ENCODE measurements at places on chromosomes 12 and 14. TPM values are rescaled to one million over a fixed set of nuclear protein-coding genes. Genes with fewer than 3 reads are reported as not detected.

Gene DHRS4L2
- 8.7 TPM for total RNA-seq

Gene KRT7
- total RNA-seq = not detected

Gene KRT83
- total RNA-seq = not detected

Gene ALKBH1
- 5.6 TPM for total RNA-seq

Gene CLEC4C
- total RNA-seq = not detected

Gene SCN8A
- total RNA-seq = 0.14 TPM

Gene B3GNT4
- not detected for total RNA-seq

Gene LRP1-AS
- not detected for total RNA-seq

Gene CORO1C
- total RNA-seq = 6.7 TPM

Gene SLC25A47
- not detected for total RNA-seq

Gene GPR68
- 2.8 TPM for total RNA-seq

Gene ENDOU
- total RNA-seq = not detected

- DNase-seq = no peak
Measured at GRCh38 chr14:35281341-35281740, 10.8 kb upstream of the PSMA6 start.

DNA sequence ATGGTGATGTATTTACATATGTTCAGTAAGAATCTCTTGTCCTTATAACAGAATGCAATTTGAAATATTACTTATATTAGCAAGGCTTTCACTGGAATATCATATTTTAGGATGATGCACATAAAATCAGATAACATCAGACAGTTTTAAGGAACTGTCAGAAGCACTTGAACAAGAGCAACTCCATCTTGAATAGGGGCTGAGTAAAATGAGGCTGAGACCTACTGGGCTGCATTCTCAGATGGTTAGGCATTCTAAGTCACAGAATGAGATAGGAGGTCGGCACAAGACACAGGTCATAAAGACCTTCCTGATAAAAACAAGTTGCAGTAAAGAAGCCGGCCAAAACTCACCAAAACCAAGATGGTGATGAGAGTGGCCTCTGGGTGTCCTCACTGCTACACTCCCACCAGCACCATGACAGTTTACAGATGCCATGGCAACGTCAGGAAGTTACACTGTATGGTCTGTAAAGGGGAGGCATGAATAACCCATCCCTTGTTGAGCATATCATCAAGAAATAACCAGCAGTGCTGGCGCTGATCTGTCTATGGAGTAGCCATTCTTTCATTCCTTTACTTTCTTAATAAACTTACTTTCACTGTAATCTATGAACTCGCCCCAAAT, 27.6 kb upstream of the ETV6 start:
- DNase-seq = peak; percentile 10

GRCh38 chr14:77275041-77275580, 4.1 kb upstream of the NGB start:
- no peak for DNase-seq

DNA sequence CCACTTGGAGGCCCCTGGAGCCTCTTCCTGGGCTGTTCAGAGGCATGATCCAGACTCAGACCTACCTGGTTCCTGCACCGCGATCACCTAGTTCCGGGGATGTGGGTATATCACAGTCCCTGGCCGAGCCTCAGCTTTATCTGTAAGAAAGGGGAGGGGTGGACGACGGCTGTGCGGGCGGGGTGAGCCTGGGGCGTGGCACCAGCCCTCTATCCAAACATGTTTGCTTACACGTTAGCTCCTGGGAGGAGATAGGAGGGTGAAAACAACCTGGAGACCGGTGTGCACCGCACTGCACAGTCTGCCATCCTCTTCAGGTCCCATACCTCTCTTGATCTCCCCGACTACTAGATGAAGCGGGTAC, 1.2 kb downstream of the ANKRD9 start:
- DNase-seq = no peak

DNA sequence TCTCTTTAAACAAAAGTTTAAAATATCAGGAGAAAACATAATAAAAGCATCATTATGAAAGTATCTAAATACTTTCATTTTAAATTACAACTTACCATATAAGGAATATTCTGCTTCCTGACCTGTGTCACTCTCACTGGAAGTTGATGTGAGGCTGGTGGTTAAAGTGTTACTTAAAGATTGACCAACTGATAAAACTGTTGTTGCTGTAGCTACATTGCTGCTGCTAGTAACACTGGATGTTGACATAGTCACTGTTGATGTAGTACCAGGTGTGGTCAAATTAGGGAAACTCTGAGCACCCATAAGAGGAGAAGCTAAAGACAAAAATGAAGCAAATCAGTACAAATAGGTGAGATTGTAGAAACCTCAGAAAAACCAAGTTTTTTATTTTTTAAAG, 79.9 kb downstream of the HECTD1 start:
- DNase-seq = no peak

- DNase-seq = no peak
Measured at GRCh38 chr12:40198601-40199000, 26.2 kb upstream of the LRRK2 start.

DNA sequence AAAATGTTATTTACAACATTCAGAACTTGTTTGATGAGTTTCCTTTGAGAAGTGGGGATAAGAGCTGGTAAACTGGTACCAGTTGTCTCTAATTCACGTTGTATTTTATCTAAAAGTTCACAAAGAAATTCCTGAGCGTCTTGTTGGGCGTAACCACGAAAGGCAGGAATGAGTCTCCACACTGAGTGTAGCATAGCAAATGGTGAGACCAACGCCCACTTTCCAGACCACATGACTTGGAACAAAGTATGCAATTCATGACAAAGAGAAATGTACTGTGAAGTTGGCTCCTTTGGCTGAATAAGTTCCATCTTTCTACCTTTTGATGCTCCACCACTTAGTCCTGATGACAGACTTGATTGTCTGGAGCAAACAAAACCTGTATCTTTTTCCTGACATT, 18.4 kb downstream of the USP44 start:
- no peak for DNase-seq

GRCh38 chr14:54387328-54387727, 9.5 kb upstream of the CDKN3 start:
- no peak for DNase-seq

- DNase-seq = no peak
Measured at GRCh38 chr14:64645220-64645892, 58.9 kb upstream of the PLEKHG3 start.

DNA sequence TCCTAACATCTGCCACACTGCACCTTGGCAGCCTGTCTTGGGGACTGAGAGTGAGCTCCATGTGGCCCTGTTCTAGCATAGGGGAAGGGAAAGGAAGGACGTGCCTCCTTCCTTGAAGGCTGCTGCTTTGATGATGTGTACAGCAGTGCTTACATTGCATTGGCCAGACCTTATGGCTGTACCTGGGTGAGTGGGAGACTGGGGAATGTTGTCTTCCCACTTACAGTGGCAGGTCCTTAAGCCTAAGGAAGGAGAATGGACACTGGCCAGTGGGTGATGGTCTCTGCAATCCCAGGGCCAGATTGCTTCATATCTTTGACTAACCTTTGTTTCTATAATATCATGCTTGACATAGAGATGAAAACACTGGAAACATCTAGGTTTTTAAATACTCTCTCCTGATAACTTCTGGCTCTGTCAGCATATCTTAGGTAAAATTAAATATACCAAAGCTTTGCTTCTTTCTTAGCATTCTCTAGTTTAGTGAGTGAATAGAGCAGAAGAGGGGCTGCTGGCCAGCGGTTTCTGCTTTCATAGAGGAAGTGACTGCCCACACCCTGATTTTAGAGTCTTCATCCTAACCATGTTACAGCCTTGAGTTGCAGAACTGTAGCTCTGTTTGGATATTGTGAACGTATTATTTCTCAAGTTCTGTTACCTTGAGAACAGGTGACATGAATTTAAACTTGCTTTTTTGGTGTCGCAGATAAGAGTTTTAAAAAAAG, 27.2 kb downstream of the KLC1 start:
- no peak for DNase-seq

- no peak for DNase-seq
Measured at GRCh38 chr12:70609203-70609602, 28.0 kb downstream of the PTPRB start.

DNA sequence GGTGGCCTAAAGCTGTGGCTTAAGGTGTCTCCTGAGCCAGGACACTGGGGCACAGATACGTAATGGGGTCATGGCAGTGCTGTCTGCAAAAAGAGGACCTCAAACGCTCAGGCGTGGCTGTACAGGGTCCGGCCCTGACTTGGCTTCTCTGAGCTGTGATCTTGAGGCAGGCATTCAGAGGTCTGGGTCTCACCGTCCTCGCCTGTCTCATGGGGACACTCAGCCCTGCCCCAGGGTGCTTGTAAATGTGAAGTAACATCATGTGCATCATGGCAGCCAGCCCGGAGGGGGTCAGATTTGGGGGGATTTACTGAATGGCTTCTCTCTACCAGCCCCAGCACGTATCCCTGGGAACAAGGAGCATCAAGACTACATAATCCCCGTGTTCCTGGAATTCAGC, 28.8 kb downstream of the DIO3 start:
- DNase-seq = no peak

- peak; percentile 46 for DNase-seq
Measured at GRCh38 chr14:96362071-96362964, 823 bp downstream of the ATG2B start.

DNA sequence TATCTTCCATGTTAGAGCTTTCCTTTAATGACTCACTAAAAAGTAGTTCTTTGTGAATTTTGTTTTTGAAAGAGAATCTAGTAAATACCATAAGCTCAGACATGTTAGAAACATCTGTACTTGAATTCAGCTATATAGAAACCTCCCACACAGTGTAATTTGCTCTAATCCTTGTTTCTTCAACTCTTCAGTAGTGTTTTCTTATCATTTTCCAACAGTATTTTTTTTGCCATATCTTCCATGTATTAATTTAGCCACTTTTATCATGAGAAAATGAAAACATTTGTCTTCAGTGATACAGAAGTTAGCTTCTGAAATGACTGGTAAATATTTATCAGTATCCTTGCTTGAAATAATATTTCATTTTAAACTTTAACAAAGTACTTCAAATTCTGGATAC, 73.6 kb downstream of the ARID2 start:
- DNase-seq = no peak

- no peak for DNase-seq
Measured at GRCh38 chr12:26431211-26431610, 235.8 kb downstream of the SSPN start.

DNA sequence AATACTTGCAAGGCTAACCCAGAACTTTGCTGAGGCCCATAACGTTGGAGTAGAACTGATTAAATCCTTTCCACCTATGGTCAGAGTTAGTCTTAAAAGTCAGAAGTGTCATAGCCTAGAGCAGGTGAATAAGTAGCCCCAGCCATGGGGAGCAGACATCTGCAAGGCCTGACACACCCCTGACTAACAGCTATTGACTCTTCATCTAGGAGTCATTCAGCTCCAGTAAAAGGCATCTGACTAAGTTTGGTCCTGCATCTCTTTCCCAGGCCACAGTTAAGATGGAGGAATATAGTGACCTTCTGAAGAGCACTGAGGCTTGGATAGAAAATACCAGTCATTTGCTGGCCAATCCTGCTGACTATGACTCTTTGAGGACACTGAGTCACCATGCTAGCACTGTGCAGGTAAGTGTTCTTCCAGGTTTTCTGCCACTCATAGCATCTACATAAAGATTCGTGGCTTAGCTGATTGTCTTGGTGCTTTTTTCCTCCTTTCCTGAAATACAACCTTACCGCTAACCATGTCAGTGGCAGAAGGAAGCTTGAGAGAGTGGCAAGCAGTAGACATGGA, 212.9 kb downstream of the ESR2 start:
- no peak for DNase-seq

DNA sequence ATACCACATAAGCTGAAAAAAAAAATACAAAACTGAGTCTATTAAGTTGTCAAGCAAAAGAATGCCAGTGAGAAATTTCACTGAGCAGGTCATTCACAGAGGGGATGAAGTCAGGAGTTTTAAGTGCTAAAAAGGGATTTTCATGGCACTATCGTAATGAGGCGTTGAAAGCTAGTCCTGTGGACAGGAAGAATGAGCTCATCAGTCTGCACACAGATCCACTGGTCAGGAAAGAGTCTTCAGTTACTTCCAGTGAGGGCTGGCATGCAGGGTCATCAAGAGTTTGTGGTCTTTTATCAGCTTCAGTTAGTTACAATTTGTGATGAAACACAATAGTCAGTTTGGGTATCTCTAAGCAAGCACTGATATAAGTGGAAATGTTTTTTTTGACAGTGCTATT, 88.1 kb upstream of the WSCD2 start:
- DNase-seq = no peak

DNA sequence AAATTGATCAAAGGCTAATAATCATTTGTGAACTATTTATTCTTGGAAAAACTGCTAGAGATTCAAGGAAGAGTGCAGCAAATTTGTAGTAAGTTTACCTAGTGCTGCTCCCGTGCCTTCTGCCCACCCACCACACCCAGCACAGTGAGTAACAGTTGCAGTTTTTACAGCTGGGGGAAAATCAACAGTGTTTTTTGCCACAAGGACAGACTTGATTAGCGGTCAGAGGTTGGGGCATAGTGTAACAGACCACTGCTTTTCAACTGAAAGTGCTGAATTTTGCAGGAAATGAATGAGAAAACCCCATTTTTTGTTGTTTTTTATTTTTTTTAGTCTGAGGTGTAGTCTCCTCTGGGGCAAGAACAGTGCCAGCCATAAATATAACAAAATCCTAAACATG, 7.5 kb upstream of the KLRK1 start:
- no peak for DNase-seq

DNA sequence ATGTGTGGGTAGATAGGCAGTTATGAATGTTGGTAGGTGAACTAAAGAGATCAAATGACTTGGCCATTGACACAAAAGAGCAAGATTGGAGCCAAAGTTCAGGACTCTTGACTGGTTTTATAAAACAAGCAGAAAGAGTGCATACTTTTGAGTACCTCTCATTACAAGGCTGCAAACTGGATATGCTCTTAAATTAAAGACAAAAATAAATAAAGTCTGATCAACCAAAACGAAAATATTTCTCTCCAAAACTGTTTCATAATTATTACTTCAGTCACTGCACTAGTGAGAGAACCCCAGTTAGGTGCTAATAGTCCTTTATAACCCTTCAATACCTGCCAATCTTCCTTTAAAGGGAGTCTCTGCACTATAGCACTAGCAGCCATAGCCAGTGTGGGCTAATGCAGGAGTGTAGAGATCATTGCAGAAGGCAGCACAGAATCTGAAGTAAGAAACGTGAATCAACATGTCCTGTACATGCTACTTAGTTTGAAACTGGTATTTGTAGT, 147.1 kb downstream of the FOXA1 start:
- no peak for DNase-seq

GRCh38 chr14:106286697-106287290, 760.4 kb downstream of the TMEM121 start:
- DNase-seq = no peak

DNA sequence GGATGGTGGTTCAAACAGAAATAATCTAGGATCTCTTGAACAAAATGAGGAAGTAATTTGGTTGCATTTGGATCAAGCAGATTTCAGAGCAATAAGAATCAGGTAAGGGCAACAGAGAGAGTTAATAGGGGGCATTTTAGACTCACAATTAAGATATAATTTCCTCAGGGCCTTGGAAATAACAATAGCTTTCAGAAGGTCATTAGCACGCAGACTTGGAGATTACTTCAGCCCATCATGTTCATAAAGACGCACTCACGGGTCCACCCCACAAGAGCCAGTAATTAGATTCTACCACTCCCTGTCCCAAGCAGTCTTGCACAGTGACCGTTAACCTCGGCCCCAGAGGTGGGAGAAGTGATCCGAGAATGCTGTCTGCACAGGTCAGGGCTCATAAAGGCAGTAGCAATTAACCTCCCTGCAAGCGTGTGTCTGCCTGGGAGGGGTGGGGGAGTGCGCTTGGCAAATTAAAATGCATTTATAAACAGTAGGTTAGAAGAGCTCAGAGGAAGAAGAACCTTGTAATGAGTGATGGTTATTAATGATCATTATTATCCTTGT, 125.7 kb upstream of the CCDC196 start:
- DNase-seq = no peak

GRCh38 chr14:45893127-45893526, 640.1 kb upstream of the MIS18BP1 start:
- no peak for DNase-seq
